ENCODE measurements at places on chromosomes 2 and 18.

- DNase-seq = no peak
Measured at GRCh38 chr2:70360661-70361270, 58.9 kb upstream of the FAM136A start.

- no peak for DNase-seq
Measured at GRCh38 chr2:16392647-16393499, 272.8 kb downstream of the CYRIA start.

DNA sequence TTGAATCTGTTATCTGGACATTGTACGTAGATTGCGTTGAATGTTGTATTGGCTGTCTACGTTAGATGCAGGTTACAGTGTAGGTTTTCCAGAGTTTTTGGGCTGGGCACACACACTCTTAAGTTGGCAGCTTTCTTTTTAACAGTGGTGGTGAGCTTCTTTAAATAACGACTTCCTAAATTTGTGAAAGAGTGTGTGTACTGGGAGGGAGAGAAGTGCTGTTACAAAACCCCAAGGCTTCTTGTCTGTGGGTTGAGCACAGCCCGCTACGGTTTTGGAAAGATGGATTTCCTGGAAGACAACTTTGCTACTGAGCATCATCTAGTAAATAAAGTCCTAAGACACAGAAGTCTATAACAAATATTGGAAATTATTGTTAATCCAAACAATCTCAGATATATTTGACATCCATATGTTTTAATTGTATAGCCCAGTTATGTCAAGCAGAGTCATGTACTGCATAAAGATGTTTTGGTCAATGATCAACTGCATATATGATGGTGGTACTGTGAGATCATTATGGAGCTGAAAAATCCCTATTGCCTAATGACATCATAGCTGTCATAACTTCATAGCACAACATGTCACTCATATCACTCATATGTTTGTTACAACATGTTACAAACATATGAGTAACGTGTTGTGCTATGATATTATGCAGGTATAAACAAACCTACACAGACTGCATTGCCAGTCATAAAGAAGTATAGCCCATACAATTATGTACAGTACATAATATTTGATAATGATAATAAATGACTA lies 7.9 kb upstream of the THUMPD2 start:
- DNase-seq = no peak

DNA sequence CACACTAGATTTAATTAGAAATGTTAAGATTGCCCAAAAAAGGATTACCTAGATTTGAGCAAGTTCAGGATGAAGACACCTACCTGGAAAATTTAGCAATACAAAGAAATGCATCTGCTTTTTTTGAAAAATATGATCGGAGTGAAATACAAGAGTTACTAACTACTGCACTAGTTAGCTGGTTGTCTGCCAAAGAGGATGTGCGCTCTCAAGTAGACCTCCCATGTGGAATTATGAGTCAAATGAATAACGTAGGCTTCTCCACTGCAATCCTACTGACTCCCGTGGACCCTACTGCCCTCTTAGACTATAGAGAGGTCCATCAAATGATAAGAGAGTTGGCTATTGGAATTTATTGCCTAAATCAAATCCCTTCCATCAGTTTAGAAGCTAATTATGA lies 2.0 kb downstream of the ANKAR start:
- no peak for DNase-seq

DNA sequence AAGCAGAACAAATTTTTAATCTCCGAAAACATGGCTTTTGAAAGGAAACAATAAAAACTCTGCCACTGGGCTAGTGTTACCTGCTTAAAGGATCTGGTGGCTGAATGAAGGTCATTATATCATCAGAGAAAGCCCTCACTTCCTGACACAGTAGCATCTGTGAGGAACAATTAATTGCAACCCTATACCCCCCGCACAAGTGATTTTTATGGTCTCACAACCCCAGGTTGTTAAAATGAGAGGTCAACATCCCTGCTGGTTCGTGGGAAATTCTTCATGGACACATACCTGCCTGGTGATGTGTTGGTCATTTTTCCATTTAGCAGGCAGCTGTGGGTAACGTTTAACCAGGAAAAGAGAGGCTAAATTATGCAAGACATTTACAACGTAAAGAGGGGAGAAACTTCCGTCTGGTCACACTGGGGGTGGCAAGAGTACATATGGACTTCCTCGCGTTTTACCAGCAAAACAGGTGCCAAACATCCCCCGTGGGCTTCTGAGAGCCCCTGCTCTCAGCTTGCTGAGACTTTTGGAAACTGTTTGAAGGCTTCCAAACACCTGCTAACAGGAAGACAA lies 29.2 kb downstream of the NIFK start:
- no peak for DNase-seq

DNA sequence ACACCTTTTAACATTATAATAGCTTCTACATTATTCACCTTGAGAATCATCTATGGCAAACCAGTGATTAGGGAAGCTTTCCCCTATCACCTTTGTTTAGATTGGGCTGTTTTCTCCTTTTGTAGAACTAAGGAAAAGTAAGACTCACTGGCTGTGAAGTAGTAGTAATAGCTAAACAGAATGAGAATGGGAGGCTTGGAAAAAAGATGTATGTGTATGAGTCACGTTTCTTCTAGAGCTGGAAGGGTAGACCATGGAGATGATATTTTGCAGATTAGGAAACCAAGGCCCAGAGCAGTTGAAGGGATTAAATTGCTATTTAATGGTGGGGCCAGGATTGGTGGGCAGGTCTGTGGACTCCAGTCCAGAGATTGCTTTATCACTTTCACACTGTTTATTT lies 214.5 kb downstream of the MCFD2 start:
- DNase-seq = no peak

DNA sequence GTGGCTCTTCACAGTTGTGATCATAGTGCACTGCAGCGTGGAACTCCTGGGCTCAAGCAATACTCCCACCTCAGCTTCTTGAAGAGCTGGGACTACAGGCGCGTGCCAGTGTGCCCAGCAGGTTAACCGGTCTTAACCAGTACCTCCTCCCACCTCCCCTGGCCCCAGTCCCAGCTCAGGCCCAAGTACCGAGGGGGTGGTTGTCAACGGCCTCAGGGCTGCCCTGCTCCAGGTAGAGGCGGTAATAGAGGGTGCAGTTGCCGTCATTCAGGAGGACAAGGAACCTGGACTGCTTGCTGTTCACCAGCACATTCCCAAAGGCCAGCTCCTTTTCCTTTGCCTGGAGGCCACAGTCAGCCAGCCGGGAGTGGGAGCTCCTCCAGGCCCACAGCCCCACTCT lies 19.7 kb downstream of the CFAP65 start:
- DNase-seq = no peak

- DNase-seq = no peak
Measured at GRCh38 chr2:168662651-168663208, 139.7 kb upstream of the NOSTRIN start.

DNA sequence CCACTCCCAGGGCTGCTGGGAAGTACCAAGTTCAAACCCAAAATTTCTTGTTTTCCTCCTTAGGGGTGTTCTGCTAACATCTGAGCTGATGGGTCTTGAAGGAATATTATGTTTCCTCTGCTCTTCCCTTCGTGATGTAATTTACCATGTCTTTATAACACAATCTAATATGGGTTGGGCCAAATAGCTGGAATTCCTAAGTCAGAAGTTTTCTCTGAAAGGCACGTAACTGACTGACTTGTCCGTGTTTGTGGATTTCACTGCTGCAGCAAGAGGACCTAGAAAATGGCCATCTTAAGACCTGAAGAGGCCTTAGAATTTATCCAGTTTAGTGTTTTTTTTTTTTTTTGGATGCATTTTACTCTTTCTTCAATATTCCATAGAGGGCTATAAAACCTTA lies 256.7 kb downstream of the DCDC2C start:
- no peak for DNase-seq

GRCh38 chr2:104521247-104521646 lies 332.7 kb upstream of the POU3F3 start:
- no peak for DNase-seq

GRCh38 chr18:48851599-48851960 lies 99.2 kb downstream of the SMAD7 start:
- DNase-seq = no peak

GRCh38 chr2:13193075-13193474 lies 476.3 kb downstream of the TRIB2 start:
- no peak for DNase-seq

- DNase-seq = no peak
Measured at GRCh38 chr2:189595417-189595816, 14.8 kb upstream of the SLC40A1 start.

DNA sequence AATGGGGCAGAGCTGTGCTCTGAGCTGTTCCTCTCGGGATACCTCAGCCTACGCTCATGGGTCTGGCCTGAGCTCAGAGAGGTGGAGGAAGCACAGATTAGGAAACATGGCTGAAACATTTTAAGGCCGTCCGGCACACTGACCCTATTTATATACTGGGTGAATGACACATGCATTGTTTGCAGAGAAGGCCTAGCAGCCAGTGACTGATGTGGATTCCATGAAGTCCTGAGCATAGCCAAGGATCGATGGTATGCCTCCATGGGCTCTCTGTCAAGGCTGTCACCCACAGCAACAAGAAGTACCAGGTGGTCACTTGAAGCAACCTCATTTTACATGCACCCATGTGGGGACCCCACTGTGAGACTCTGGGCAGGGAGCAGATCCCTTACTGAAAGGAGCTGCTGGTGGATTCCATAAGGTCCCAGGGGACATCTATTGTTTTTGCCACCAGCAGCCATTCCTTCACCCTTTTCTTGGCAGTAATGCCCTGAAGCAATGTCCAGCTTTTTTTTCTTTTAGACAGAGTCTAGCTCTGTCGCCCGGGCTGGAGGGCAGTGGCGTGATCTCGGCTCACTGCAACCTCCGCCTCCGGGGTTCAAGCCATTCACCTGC lies 8.4 kb downstream of the PTMA start:
- DNase-seq = no peak
